ENCODE measurements at places on chromosomes 4 and X. TPM values are rescaled to one million over a fixed set of nuclear protein-coding genes. Genes with fewer than 3 reads are reported as not detected.

RAB40A gene
- polyA plus RNA-seq: not detected

SLC9B1 gene
- 12.5 TPM for polyA plus RNA-seq

SATL1 gene
- polyA plus RNA-seq: not detected

- peaks cover 4% of the 10 kb centered on the region for H3K4me1 ChIP-seq
- H3K4me3 ChIP-seq: no peak overlapping the region
- H3K36me3 ChIP-seq: no peaks in the 10 kb centered on the region
- no peaks in the 10 kb centered on the region for H3K27me3 ChIP-seq
These were observed 66.0 kb downstream of the ATG4A start for GRCh38 chrX:108157628-108158027.

- H3K27me3 ChIP-seq: no peaks in the 10 kb centered on the region
- H3K4me3 ChIP-seq: no peak overlapping the region
- H3K4me1 ChIP-seq: no peaks in the 10 kb centered on the region
- DNase-seq: no peak
- no peak overlapping the region for H3K27ac ChIP-seq
- no peaks in the 10 kb centered on the region for H3K36me3 ChIP-seq
These were observed 661.6 kb downstream of the RAPGEF2 start for GRCh38 chr4:159764343-159764952.

DNA sequence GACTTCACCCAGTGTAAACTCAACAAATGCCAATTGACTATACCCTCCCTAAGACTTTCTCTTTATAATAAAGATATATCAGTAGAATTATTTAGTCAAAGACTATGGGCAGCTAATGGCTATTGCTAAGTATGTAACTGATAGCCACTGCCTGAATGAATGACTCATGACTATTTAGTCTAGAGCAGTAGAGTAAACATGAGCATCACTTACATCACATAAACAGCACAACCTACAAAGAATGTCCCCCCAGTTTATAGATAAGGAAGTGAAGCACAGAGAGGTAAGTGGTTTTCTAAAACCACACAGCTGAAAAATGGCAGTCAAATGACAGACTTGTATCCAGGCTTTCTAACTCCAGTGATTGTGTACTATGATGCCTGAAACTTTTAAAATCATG is 507.0 kb downstream of the PPARGC1A start:
- H3K36me3 ChIP-seq: no peaks in the 10 kb centered on the region
- H3K4me3 ChIP-seq: no peak overlapping the region
- no peak for DNase-seq
- H3K4me1 ChIP-seq: no peaks in the 10 kb centered on the region
- H3K27me3 ChIP-seq: no peaks in the 10 kb centered on the region
- no peak overlapping the region for H3K27ac ChIP-seq

Measured in naive B cell (primary cell).